ENCODE measurements at places on chromosomes 11 and 22.

DNA sequence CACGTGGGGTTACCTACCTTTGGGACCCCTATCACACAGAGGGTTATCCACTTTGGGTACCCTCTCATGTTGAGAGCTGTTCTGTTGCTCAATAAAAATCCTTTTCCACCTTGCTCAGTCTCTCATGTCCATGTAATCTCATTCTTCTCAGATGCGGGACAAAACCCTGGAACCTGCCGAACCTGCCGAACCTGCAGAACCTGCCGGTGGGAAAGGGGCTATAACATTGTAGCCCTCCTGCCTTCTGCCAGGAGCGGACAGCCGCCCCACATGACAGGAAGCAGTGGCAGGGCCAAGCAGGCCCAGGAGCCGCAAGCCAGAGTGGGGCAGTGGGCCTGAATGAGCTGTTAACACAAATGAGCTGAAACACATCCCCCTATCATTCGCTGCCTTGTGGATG lies 18.1 kb downstream of the NPAT start:
- no peak for DNase-seq

- DNase-seq: no peak
Measured at GRCh38 chr11:88327462-88328143, 9.9 kb downstream of the CTSC start.

GRCh38 chr11:79025097-79025496 lies 415.7 kb downstream of the TENM4 start:
- no peak for DNase-seq

DNA sequence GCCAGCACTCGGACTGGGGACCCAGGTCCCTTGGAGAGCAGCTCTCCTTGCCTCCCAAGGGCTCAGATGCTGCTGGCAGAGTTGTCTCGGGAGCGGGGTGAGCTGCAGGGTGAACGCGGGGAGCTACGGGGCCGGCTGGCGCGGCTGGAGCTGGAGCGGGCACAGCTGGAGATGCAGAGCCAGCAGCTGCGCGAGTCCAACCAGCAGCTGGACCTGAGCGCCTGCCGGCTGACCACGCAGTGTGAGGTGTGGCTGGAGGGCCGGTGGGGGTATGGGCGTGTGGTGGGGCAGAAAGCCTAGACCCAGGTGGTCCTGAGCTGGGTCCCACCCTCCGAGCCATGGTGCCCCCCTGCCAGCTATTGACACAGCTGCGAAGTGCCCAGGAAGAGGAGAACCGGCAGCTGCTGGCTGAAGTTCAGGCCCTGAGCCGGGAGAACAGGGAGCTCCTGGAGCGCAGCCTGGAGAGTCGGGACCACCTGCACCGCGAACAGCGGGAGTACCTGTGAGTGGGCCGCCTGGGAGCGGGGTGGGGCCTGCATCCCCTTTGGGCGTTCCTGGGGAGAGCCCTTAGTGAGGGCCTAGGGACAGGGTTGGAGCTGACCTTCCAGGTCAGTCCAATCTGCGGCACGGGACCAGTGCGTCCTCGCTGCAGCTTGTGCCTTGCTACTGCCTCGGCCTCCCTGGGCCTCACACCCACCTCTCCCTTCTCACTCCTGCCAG lies 5.8 kb upstream of the RPS6KA4 start:
- no peak for DNase-seq

GRCh38 chr22:17981497-17981896 lies 42.9 kb downstream of the MICAL3 start:
- DNase-seq: no peak

- DNase-seq: peak; percentile 49
Measured at GRCh38 chr11:75351791-75352587, 528 bp upstream of the ARRB1 start.

DNA sequence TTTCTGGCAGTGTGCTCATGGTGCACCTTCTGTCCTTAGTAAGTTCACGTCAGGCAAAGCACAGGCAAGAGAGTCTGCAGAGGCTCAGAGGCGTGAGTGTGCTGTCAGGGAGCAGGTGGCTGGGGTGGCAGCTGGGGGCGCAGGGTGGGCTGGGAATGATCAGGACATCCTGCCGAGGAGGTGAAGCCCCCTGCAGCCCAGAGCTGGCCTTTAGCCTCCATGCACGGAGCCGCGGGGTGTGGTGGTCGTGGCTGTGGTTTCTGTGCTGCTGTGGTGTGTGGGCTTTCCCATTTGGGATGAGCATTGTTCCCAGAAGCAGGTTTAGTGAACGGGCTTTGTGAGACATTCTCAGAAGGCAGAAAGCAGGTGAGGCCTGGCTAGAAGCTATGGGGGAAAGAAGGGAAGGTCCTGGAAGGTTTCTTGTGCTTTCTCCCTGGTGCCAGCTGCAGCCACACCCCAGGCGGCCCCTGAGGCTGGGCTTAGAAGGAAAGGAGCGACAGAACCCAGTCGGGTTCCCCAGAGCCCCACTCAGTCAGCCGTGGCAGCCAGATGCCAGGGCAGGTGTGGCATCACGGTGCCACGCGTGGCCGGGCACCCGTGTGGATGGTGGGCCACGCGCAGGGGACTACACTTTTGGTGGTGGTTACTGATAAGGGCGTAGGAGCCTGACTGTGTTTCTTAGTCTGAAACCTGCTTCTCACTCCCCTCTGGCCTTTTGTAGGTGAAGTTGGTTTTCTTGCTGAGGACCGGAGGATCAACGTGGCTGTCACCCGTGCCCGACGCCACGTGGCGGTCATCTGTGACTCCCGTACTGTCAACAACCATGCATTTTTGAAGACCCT lies 32.0 kb downstream of the IGHMBP2 start:
- DNase-seq: no peak

GRCh38 chr11:12762696-12763324 lies 88.6 kb downstream of the TEAD1 start:
- no peak for DNase-seq

DNA sequence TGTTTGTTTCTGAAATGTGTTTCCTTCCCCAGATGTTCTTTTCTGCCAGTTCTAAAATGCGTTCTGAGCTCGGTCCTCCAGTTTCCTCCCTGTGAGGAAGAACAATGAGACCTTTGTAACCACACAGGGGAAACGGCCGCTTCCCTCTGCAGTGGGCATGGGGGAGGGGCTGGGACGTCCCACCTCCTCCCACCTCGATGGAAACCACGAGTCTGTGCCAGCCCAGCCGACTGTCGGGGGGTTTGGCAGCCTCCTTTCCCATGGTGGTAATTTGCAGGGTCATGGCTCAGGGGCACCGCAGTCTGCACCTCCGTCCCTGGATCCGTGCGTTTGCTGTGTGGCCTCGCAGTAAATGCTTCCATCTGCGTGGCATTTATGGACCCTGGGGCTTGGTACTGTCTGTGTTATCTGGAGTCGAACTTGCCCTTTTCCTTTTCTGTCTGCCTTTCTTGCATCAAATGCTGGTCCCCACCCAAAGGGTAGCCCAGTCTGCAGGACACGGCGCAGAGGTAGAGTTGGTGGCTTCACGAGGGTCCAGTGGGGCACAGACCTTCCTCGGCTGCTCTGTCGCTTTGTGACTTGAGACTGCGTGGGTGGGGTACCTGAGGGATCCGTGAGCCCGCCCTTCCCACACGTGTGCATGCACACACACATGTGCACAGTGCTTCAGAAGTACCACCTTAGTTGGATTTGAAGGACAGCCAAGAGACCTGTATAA lies 16.1 kb downstream of the LRP5 start:
- DNase-seq: peak; percentile 19

DNA sequence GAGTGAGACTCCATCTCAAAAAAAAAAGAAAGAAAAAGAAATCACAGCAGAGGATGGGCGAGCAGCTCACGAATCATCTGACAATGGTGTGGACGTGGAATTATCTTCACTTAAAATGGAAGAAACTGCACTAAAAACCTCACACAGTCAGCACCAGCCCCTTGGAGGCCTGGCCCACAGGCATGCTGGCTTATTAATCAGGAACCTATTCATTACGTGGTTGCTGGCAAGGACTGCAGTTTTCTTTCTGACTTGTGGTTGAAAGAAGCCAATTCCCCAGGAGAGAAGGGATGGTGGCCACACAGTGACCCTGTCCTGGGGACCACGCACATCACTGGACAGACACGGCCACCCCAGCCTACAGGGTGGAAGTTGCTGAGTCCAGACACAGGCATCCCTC lies 401.1 kb downstream of the CTTN start:
- DNase-seq: no peak

DNA sequence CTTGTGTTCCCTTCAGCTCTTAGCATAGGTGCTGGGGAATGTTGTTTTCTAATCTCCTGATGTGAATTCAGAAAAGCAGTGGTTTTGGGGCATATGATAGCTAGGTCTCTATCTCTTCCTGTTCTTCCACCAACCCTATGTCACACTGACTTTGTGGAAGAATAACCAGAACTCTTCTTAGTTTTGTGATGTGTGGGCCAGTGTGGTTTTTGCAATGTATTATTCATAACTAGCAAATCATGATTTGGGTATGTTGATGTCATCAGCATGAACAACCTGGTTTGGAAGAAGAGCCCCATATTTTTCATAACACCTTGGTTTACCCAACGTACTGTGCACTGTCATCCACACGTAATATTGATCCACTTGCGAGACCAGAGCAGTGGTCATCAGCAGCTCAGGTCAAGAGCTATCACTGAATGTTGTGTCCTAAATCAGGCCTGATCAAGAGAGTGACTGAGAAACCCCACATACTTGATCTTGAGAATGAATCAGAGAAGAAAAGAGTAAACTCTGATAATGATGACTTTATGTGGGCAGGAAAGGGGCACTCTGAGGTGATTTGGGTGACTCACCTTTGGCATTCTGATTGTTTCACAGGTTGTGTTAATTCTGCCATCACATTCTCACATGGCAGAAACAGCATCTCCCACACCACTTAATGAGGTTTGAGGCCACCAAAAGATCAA lies 19.4 kb upstream of the MS4A6E start:
- peak; percentile 75 for DNase-seq

DNA sequence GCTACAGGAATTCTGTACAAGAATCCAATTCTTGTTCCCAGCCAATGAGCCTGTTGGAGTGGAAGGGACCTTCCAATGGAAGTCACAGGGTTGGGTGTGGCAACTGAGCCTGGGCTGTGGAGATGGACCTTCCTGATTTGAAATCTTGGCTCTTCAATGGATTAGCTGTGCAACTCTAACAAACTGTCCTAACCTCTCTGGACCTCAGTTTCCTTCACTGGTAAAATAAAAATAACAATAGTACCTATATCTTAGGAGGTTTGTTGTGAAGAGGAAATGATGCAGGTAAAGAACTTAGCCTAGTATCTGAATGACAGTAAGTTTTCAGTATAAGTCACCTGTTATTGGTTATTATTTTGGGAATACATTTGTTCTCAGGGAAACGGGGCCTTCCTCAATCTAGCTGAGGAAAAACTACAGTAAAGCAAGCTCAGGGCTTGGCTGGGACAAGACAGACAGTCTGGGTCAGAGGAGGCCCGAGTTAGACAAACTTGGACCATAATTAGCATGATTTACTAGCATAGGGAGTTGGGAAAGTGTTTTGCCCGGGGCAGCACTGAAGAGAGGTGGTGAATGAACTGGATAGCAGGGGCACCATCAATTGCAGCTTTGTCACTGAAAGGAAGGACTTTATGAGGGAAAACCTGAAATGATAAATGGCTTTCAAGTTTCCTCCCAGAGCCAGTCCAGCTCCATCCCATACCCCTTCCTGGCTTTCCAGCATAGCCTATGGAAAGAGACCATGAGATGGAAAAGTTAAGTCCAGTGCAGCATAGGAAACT lies 13.7 kb downstream of the ELF5 start:
- DNase-seq: no peak

DNA sequence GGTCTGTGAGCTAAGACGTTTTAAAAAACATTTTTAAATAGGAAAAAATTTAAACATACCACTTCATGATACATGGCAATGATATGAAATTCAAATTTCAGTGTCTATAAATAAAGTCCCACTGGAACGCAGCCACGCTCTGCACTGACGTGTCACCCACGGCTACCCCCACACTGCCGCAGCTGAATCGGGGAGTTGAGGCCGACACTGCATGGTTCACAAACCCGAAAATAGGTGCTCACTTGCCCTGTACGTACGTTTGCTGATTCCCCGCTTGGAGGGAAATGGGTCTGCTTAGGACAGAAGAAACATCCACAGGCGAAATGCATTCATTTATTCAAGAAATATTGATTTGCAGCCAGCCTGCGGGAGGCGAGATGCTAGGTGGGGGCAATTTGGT lies 1342.3 kb downstream of the TBC1D22A start:
- DNase-seq: no peak

- no peak for DNase-seq
Measured at GRCh38 chr22:19113429-19113828, 8.8 kb downstream of the DGCR2 start.

GRCh38 chr11:65429724-65430405 lies 7.3 kb downstream of the NEAT1 start:
- DNase-seq: peak; percentile 71

- no peak for DNase-seq
Measured at GRCh38 chr11:95143106-95143681, 53.5 kb downstream of the ENDOD1 start.

DNA sequence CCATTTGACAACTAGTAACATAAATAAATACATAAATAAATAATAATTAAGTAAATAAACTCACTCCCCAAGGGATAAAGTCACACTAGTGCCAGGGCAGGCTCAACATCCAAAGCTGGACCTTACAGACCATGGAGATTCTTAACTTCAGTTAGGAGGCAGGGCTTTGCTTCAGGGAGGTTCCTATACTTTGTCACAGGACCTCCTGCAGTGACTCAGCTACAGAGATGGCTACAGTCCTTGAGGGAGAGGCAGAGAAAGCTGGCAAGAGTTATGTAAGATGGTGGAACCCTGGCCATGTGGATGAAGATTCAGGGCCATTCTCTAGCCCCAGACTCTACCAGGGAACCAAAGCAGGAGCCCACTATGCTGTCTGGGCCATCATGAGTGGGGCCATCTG lies 74.1 kb upstream of the CADM1 start:
- no peak for DNase-seq

DNA sequence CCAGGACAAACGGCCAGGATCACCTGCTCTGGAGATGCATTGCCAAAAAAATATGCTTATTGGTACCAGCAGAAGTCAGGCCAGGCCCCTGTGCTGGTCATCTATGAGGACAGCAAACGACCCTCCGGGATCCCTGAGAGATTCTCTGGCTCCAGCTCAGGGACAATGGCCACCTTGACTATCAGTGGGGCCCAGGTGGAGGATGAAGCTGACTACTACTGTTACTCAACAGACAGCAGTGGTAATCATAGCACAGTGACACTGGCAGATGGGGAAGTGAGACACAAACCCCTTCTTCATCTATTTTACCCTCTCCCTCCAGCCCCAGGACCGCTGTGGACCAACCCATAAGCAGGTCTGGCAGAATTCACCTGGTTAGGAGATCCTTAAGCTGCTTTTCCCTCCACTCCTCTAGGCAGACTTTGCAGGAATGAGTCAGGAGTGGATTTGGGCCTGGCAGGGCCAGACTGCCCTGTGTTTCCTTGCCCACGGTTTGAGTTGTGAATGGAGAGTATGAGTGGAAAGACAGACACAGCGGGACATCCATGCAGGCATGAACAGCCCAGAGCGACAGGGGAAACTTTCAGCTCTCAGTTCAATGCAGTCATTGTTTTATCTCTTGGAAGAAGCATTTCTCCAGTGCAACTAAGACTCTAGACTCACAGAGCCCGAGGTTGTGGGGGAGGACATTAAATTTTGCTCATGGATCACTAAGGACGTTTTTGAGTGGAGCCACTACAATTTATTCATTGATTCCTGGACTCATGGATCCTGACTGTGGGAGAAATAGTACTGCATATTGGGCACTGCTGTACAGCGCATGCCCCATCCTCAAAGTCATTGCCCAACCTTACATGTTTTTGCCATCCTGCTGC lies 75.3 kb upstream of the IGLL5 start:
- DNase-seq: no peak

Data from activated CD4-positive, alpha-beta T cell treated with anti-CD3 and anti-CD28 coated beads, Interleukin-10, Interleukin-2, amounts not matched to agents 100 ng/mL and 50 ng/mL, durations not matched to agents 16 hours and 8 hours (primary cell).